ENCODE measurements at places on chromosomes 11 and 22. TPM values are rescaled to one million over a fixed set of nuclear protein-coding genes. Genes with fewer than 3 reads are reported as not detected.

The MUC5AC gene
- 0.01 TPM for polyA plus RNA-seq

The KRTAP5-7 gene
- not detected for polyA plus RNA-seq

The LGR4 gene
- 127 TPM for polyA plus RNA-seq

DNA sequence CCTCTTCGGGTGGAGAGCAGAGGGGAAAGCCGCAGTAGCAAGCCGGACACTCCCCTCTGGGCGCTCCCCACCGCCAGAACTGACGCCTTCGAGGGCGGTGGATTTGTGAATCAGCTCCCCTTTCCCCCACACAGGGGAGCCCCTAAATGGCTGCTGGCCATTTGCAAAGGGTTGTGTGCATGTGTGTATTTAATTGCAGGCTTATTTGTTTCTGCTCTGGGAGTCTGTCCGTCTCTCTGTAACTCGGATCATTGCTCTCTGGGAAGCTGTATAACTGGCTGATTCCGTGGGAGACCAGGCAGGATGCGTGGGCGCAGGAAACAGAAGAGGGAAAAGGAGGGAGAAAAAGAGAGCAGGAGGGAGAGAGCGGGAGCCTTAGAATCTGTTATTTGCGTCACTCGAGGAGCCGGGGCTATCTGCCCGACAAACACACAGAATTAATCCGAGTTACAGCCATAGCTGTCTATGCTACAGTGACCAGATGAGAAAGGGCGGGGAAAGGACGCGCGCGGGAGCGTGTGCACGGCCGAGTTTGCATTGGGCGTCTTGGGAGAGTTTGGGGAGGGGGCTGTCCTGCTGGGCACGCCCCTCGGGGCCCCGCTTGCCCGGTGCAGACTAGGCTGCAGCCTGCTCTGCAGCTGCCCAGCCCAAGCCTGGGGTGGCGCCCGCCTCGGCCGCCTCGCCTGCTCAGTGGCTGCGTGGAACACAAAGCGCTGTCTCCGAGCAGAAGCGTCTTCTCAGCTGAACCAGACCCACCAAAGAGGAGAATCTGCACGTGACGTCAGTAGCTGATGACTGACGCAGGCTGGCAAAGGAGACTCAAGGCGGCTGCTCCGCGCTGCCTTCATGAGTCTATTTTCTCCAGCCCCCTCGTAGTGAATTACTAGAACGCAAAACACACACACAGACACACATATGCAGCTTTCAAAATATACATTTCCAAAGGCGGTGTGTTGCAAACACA, 105.3 kb upstream of the HSD17B12 start:
- no peak for DNase-seq

DNA sequence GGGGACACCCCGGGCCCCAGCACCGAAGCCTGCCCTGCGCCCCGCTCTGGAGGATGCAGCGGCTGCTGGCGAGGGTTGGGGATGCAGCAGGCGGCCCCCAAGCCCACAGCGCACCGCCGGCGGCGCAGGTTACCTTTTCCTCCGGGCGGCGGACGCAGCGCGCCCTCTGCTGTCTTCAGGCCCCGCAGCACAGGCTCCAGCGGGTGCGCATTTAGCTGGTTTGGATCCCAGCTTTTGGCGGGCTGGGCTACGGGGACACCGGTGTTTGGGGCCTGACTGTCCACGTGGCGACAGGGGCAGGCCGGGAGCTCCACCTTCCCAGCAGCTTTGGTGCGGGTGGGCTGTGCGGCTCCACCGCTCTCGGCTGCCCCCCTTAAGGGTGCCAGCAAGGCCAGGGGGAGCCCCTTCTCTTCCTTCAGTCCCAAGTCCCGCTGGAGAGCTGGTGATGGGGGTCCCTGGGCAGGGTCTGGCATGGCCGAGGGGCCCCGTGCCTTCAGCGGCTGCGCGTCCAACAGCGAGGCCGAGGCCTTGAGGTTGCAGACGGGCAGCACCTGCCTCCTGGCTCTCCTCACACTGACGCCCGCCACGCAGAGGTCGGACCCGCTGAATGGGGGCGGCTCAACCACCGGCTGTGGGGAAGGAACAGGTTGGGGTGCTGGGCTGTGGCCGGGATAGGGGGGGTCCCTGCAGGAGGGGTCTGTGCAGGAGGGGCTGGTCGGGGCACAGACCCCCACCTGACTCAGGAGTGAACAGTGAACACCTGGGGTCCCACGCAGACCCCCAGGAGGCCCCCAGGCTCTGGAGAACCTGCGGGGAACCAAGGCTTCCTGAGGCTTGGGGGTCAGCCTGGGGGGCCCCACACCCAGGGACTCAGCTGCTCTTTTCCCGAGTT, 18.0 kb upstream of the IL17REL start:
- DNase-seq = no peak

DNA sequence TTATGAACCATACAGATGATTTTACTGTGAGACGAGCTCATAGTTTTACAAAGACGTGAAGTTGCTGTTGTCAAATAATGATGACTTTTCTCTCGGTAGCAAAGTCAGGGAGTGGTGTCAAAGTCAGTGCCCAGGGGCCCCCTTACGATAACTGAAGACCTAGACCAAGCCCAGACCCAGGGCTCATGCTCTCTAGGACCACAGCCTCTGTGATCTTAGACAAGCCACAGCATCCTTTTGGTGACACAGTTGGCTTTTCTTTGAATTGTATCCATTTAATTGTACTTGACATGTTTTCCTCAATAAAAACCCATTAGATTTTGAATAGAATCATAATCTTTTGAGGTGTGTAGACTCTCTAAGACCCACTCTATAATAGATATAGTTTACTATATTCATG, 17.9 kb upstream of the POGLUT3 start:
- DNase-seq = no peak
